Fibroblast of skin of right quadriceps (primary cell): ENCODE measurements at places on chromosomes 1 and 21.

- no peak for DNase-seq
These were observed 40.9 kb downstream of the SYT6 start for GRCh38 chr1:114112775-114113174.

- DNase-seq, result no peak
These were observed 71.3 kb downstream of the GRIK3 start for GRCh38 chr1:36963006-36963405.

DNA sequence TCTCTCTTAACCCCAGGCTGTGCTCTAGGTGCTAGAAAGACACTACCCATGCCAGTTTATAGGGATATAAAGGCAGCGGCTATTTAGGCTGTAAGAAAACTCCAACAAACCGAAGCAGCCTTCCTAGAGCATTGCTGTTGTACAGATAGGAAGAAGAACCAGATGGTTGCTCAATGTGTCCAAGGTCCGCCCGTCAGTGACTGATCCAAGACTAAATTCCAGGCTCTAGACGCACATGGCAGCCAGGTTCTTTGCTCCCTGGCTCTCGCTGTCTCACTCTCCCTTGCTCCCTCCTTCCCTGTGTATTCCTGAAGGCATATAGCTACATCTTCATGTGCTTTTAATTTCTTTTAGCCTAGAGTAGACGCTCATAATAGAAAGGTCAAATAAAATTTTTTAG is 303.4 kb downstream of the KIF26B start:
- peak; percentile 43 for DNase-seq

GRCh38 chr1:49597436-49597835 is 426.3 kb downstream of the AGBL4 start:
- no peak for DNase-seq

- peak; percentile 87 for DNase-seq
These were observed 34.6 kb downstream of the TGFBR3 start for GRCh38 chr1:91851130-91852010.

GRCh38 chr1:221782477-221782876 is 40.6 kb upstream of the DUSP10 start:
- DNase-seq, result peak; percentile 28

DNA sequence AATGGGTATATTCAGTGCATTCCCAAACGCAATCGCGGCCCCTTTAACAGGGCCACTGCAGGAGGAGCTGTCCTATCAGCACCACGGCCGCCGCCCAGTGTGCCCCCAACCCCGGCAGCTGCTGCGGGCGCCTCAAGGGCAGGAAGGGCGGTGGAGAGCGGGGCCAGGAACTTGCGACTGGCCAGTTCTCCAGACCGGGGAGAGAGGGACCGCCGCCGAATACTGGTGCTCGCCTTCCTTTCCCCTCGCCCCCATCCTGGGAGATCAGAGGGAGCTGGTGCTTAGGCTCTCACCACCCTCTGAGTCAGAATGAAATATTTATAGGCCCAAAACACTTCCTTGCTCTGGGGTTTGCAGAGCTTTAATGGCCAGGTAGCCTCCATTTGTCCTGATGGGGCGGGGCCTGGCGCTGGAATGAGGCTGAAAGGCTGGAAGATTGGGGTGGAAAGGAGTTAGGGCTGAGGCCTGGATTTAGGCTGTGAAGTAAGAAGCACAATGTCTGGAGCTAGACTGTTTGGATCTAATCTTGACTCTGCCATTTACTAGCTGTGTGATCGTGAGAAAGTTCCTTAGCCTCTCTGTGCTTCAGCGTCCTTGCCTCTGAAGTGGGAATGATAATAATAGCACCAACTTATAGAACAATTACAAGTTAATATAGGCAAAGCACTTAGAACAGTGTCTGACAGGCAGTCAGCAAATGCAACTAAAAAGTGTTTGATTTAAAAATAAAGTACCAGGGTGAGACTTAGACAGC is 75.5 kb downstream of the NAV1 start:
- no peak for DNase-seq

- no peak for DNase-seq
These were observed 268.5 kb downstream of the PTPRC start for GRCh38 chr1:198907423-198907746.

- DNase-seq, result peak; percentile 76
These were observed 18.8 kb upstream of the RGS16 start for GRCh38 chr1:182622901-182623528.

DNA sequence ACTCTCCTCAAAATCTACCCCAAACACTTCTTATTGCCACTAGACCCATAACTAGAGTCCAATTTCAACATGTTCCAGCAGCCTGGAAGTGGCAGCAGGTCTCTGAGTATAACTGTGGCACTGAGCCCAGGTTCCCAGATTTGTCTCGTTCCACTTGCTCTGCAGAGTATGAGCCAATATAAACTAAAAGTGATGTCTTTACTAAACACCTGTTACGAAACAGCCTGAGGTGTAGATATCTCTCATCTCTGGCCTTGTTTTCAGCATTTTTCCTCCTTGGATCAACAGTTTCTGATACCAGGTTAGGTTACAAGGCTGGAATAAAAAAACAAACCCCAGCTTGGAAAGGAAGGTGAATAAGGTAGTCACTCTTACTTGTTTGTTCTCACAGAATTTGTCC is 25.2 kb upstream of the PRDX6 start:
- no peak for DNase-seq

DNA sequence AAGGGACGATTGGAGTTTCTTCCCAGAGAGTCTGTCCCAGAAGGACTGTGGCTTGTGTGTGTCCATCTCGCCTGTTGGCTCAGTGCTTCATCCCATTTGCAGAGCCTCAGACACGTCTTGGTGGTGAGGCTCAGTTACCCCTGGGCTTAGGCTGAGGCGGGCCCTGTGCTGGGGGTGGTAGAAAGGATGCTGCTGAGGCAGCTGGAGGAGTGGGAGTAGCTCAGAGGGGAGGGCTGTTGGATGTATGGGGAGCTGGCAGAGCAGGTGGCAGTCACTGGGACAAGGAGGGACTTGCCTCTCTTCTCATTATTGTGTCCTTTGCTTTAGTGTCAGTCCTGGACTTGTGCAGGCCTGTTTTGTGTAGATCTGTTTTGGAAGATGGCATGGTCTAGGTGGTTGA is 7.3 kb upstream of the MIIP start:
- DNase-seq, result no peak

GRCh38 chr1:103365860-103366569 is 159.5 kb upstream of the RNPC3 start:
- DNase-seq, result no peak

GRCh38 chr1:167734227-167734626 is 12.4 kb downstream of the MPZL1 start:
- no peak for DNase-seq

GRCh38 chr1:232225336-232226131 is 404.4 kb downstream of the SIPA1L2 start:
- DNase-seq, result no peak

GRCh38 chr1:85911742-85912141 is 203.5 kb upstream of the ZNHIT6 start:
- DNase-seq, result no peak

DNA sequence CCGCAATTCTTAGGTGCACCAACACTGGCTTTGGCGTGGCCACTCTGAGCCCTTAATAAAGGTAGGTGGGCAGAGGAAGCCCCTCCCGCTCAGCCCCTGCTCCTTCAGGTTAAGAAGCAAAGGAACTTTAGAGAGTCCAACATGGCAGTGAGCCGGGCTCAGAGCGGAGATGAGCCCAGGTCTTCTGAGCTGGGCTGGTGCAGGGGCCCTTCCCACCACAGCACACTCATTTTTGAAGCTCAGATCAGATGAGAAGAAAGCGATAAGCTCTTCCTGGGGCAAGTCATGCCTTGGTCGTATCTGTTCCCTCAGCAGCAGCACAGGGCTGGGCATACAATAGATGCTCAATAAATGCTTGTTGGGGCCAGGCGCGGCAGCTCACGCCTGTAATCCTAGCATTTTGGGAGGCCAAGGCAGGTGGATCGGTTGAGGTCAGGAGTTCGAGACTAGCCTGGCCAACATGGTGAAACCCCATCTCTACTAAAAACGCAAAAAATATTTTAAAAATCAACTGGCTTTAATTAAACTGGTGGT is 51.1 kb upstream of the TARDBP start:
- DNase-seq, result no peak

DNA sequence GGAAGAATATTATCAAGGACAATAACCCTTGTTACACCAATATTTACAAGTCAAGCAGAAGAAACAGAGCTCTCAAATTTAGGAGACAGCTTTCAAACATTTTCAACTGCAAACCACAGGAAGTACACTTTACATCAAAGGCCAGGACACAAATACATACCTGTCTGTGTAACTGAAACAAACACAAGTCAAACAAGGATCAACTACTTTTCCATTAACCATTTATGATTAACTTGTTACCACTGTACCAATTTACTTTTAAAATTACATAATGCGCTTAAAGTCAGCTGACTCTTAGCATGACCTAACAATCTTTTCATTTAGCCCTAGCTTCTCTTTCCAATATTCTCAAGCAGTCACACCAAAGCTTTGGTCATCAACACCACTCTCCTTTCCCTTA is 43.5 kb downstream of the TRIM33 start:
- DNase-seq, result no peak

- DNase-seq, result peak; percentile 99
These were observed 239.6 kb upstream of the FGGY start for GRCh38 chr1:59057211-59057694.

DNA sequence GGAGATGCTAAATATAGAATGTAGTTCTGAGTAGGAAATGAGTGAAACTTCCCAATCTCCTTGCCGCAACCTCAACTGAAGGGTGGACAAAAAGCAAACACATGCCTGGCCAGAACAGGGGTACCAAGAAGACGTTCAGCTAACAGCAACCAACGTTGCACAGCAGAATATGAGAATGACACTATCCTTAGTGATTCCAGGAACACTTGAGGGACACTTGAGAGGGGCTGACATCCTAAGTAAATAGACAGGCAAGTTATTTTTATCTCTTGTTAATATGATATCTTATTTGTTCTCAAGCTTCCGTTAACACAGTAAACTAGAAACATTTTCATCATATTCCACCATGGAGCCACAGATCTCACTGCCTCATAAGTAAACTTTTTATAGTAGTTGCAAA is 908 bp downstream of the KRTAP19-1 start:
- no peak for DNase-seq

GRCh38 chr1:218366322-218367052 is 21.4 kb downstream of the TGFB2 start:
- DNase-seq, result no peak

- no peak for DNase-seq
These were observed 3.3 kb downstream of the PFDN2 start for GRCh38 chr1:161114556-161114955.

DNA sequence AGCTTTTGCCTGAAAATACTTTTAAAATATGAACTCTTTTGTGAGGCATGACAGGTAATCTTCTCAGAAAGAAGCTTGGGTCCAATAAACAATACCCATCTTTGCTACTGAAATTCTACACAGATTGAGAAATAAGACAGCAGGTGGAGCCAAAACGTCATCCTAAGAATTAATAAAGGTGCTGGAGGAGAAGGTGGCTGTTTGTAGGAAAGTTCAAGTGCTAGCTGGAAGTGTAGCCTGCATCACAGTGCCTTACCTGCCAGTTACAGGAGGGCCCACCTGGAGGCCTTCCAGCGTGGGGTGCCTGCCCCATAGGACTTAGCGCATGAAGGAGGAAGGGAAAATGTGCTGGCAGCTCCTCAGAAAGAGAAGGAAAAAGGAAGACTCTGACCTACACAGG is 93.7 kb downstream of the TTC3 start:
- no peak for DNase-seq

DNA sequence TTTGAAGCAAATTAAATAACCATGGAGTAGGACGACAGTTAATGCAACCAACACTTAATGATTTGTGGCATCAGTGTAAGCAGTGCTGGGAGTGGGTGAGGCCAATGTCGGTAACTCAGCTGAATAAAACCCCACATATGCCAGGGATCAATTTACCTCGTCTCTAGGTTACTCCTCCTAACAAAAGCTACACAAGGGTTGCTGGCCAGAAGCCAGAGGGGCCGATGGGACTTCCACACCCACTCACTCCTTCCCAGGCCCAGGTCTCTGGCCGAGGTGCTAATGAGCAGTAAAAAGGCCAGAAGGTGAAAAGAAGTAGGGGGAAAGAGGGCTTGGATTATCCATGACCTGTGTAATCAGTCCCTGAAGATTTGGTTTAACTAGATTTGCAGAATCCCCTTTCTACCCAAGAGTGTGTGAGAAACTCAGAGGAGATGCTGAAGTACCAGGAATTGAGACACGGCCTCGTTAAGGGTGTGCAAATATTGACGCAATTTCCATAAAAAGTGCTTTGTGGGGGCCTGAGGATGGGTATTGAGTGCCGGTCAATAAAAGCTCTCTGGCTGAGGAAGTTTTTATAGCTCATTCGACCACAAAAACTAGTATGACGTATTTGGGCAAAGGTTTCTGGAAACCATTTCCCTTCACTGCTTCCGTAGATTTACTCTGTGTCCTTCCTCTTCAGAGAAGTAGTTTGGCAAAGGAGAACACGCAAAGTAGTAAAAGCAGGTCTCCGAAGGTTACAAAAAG is 145.5 kb downstream of the TBX15 start:
- peak; percentile 5 for DNase-seq

DNA sequence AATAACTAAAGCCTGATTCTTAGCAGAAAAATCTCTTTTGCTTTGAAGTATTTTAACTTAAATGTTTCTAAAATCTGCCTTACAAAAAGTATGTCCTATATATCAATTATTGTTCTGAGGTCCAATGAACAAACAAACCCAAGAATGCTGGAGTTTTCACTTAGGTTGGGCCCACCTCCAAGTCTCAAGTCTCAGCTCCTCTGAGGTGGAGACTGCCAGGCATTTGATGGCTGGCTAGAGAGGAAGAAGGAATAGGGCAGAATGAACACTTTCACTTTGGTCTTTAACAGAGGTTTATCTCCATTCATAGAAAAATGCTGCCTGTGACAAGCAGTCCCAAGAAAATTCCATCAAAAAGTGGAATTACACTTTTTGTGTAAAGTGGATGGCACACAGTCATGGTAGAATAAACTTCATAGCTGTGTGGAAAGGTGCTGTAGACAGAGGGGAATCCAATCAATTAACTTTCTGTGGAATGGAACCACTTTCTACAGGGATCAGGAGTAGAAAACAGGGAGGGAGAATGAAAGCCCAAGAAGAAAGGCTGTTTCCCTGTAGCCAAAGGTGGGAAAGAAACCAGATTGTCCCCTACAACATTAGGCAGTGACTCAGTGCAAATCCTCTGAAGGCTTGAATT is 349.4 kb upstream of the RUNX1 start:
- DNase-seq, result no peak

GRCh38 chr1:88175631-88176226 is 508.3 kb upstream of the PKN2 start:
- peak; percentile 55 for DNase-seq
